ENCODE measurements at places on chromosomes 5 and 9. TPM values are rescaled to one million over a fixed set of nuclear protein-coding genes. Genes with fewer than 3 reads are reported as not detected.
A peak's percentile ranks its signal among the peaks of the same experiment; 100 is the strongest.

- no peak for DNase-seq
Observed at GRCh38 chr5:40521925-40522324, 157.8 kb upstream of the PTGER4 start.

DNA sequence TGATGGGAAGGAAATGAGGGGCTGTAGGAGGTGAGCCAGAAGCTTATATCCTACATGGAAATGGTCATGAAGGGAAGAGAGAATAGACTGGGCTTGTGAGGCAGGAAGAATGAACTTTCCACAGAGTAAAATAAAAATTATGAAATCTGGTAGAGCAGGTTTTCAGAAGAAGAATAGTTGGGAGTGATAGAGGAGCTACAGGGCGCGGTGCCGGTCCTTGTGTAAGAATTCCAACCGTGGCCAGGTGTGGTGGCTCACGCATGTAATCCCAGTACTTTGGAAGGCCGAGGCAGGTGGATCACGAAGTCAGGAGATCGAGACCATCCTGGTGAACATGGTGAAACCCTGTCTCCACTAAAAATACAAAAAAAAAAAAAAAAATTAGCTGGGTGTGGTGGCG, 8.9 kb upstream of the UNC13B start:
- DNase-seq = no peak

- DNase-seq = no peak
Observed at GRCh38 chr9:137971477-137972138, 94.0 kb downstream of the CACNA1B start.

- no peak for DNase-seq
Observed at GRCh38 chr9:111151537-111151936, 113.3 kb upstream of the LPAR1 start.

The SLCO6A1 gene
- total RNA-seq = not detected

GRCh38 chr9:89372230-89372816, 54.0 kb downstream of the SECISBP2 start:
- DNase-seq = no peak

GRCh38 chr5:65276178-65276890, 205.4 kb downstream of the ADAMTS6 start:
- no peak for DNase-seq

DNA sequence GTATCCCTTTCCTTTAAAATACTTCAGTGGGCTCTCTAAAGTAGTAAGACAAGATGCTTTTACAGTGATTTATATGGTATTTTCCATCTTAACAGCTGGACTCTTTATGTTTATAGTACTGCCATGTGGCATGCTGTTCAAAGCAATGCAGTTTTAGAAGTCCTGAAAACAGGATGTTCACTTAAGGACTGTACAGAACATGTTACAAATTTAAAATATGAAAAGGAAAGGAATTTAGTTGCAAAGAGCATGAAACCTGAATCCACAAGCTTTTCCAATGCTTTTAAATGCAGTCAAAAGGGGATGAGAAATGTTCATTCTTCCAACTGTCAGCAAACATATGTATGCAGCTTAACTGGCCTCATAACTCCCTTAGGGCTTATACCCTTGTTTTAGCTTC, 580.2 kb downstream of the EFNA5 start:
- peak; percentile 42 for DNase-seq

The PDCD1LG2 gene
- total RNA-seq = 1.5 TPM

The GRXCR2 gene
- not detected for total RNA-seq

GRCh38 chr5:151800532-151800931, 28.8 kb downstream of the G3BP1 start:
- no peak for DNase-seq

The C9orf153 gene
- 0.79 TPM for total RNA-seq

GRCh38 chr9:18861609-18862544, 171.1 kb downstream of the SAXO1 start:
- DNase-seq = peak; percentile 75

The PCDHGA2 gene
- 3.6 TPM for total RNA-seq

The PALM2AKAP2 gene
- 22.3 TPM for total RNA-seq

DNA sequence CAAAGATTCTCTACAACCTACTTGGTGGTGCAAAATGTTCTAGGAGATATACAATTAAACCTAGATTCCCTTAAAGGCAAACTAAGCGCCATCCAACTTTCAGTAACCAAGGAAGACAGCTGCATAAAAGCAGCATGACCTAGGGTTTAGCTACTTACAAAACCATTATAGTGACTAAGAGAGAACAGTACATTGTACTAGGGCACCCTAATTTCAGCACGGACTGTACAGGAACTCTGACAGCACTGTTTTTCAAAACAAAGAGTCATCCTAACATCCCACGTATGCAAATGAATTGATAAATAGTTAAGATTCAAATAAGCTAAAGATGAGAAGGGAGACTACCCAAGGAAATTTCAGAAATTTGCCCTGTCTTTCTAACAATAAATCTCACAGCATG, 30.0 kb downstream of the STRBP start:
- DNase-seq = no peak

- no peak for DNase-seq
Observed at GRCh38 chr9:2764353-2764752, 47.0 kb downstream of the KCNV2 start.

The PLEKHG4B gene
- total RNA-seq = 6.0 TPM

- DNase-seq = no peak
Observed at GRCh38 chr5:180521101-180521500, 26.9 kb downstream of the CNOT6 start.

The ADGRD2 gene
- total RNA-seq = not detected

The PCDHGB7 gene
- 7.6 TPM for total RNA-seq

GRCh38 chr5:24351285-24351684, 293.5 kb downstream of the CDH10 start:
- no peak for DNase-seq

The TPRN gene
- 3.4 TPM for total RNA-seq

DNA sequence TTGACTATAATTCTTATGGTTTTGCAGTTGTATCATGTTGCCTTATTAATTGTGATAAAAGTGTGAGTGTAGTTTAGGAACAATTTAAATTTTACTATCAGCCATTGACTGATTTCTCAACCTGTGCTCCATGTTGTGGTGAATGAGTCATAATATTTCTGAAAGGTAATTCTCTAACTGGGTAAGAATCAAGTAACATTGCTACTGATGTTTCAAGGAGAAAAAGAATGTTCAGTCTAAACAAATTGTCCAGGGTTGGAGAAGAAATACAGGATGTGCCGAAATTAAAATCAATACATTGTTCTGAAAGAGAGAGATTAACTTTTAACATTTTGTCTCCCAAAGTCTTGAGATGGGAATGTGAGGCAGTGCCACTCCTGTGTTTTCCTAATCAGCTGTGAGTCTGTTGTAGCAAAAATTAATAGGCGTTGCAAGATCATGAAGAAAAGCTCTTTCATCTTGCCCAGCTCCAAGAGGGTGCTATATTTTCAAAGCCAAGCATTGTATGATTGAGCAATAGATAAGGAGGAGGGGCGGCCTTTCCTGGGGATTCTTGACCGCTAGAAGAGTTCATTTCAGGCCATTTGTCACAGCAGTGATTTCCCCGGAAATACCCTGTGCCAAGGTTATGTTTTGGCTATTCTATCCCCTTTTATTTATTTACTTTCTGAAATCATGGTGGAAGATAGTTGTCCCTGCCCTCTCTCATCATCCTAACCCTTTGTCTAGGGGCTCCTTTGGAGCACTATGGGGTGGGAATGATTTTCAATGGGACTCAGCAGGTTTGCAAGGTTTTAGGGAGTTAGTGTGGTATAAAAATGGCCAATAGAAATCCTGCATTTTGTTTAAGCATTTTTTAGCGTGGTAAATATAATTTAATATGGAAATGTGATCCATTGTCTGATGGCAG, 151.6 kb downstream of the FOCAD start:
- DNase-seq = no peak

The SHOC1 gene
- 0.79 TPM for total RNA-seq

DNA sequence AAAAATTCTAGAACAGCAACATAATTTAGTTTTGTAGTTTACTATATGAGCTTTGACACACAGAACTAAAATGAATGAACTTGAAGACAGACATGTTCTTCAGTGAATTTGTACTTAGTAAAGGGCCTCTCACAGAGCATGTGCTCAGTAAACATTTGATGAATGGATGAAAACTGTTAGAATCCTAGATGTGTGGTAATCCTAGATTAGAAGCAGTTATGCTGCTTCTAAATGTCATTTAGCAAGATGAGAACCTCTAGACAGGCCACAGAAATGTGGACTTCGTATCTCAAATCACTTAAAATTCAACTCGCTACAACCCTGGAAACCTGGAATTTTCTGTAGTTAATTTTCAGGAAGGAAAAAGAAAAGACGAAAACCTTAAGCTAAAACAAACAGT, 8.5 kb downstream of the GOLPH3 start:
- no peak for DNase-seq

- DNase-seq = no peak
Observed at GRCh38 chr5:53856506-53856905, 296.1 kb downstream of the NDUFS4 start.

DNA sequence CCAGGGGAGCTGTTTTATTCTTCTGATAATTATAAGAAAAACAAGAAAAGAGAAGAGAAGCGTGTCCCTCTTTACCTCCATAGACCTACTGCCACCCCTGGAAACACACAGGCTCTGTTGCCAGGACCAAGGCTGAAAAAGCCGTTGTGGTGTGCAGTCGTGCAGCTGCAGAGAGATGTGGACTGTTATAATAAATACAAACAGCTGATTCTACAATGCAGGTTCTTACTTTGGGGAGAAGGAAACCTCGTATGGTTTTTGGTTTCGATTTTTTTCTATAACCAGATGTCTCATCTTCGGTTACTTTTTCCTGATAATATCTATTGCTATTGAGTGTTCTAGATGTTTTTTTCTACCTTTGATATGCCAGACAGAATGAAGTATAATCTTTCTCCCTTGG, 28.1 kb downstream of the FYB1 start:
- DNase-seq = no peak

GRCh38 chr5:160229190-160229742, at the start of gene FABP6:
FABP6 (plus strand) TSS chr5:160229506; CDS start chr5:160229558, 52 bp downstream.
- no peak for DNase-seq

DNA sequence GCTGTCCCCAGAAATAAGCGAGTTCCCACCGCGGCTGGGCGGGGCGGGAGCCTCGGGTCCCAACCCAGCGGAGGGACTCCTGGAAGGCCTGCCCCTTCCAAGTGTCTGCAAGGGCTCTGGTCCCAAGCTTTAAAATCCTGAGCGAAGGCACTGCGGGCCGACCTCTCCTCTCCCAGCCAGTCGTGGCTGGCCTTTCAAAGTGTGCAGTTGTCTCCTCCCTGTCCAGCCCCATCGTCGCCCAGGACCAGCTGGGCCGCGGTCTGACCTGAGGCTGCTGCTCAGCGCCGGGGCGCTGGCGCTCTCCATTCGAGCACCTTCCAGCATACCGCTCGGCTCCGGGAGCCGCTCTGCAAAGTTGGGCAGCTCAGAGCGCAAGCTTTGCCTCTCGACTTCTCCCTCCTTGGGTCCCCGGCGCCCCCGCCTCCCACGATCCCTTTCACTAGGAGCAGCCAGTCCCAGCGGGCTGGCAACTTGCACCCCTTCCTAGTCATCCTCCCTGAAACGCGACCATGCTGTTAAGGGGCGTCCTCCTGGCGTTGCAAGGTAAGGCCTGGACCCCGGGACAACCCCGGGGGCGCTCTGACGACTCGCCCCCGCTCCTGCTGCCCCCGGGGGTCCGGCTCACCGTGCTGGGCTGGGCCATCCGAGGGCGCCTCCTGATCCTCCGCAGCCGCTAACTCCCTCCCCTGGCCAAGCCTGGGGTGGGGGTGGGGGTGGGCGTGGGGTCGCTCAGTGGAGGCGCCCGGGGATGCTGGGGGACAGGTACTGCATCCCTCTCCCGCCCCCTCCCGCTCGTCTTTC, at the start of gene MAMDC2:
MAMDC2 (plus strand) TSS at position 160 of the 801 bp plus-strand sequence; CDS start at position 510, 350 bp downstream.
- DNase-seq = no peak

DNA sequence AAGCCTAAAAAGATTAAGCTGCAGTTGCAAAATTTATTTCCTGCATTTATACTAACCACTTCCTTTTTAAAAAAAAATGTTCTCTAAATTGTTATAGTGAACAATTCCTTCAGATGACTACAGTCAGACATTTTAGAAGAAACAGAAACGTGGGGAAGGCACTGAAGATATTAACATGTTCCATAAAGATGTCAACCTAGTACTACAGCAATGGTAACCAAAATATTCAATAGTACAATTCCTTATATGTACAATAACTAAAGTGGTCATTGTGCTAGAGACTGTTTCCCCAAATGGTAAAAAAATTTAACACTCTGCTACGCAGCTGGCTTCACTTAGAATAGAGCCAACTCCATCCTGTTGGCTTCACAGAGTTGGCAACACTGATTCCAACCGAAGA, 97.7 kb downstream of the FNBP1 start:
- no peak for DNase-seq

GRCh38 chr9:89891221-89891590, 286.4 kb downstream of the GADD45G start:
- no peak for DNase-seq

DNA sequence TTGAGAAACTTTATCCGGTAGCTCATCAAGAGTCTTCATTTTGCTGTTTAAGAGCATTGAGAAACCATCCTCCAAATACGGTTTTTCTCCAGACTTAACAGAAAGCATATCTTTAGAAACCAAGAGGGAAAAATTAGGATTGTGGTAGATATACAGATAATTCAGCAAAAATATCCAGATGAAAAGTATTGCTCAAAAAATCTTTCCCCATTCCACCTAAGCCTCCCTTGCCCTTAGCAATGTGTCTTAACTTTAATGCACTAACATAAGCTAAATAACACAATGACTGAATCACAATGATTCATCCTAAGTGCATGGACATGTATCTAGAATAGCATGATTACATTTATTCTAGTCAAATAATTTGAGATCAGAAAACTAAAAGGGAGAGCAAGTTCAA, 130.3 kb upstream of the TARS1 start:
- no peak for DNase-seq

DNA sequence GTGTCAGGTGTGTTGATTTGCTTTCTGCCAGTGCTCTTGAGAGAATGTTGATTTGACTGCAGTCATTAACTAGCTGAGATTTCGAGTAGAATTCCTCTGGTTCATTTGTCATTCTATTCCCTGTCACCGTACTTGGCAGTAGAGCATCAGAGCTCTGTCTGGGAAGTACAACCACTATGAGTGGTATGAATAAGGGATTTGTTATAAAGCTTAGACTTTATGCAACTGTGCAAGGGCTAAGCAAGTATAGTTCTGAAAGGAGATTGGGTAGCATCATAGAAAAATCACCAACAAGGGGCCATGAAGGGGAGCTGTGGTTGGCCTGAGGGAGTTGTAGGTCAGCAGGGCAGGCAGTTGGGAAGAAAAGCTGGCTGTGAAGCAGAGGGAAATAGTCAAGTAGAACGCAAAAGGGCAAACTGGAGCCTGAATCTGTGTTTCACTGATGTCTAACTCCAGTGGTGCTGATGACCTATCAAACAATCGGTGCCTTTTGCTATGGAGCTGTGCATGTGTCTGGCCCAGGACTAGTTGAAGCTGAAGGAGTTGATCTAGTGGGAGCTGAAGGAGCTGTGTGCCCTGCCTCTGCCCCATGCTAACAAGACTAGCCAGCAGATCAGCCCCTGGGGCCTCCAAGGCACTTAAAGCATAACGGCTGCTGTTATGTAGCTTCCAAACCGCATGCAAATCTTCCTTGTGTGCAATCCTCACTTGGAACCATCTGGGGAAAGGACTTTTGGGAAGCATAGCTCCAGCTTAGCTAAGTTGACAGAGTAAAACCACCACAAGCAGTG, 110.0 kb downstream of the SLC28A3 start:
- peak; percentile 81 for DNase-seq

Measured in skin of body (tissue), 3 donors.